ENCODE measurements at places on chromosomes 4 and X. TPM values are rescaled to one million over a fixed set of nuclear protein-coding genes. Genes with fewer than 3 reads are reported as not detected.

DNA sequence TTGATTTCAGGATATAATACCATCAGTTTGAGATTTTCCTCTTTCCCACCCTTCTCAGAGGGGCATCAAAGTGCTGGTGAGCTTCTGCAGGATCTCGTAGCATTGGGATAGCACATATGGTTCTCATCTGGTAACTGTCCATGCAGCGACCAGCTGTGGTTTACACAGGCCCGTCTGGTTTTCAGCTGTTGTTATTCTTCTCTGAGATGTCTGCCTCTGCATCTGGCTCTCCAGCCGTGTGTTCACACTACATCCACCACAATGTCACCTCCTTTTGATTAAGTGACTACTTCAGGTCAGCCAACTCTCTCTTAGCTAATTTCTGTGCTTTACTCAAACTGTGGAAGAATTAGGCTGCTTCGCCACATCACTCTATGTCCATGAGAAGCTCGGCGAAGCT lies 676.7 kb upstream of the TENM3 start:
- DNase-seq, result peak; percentile 39

DNA sequence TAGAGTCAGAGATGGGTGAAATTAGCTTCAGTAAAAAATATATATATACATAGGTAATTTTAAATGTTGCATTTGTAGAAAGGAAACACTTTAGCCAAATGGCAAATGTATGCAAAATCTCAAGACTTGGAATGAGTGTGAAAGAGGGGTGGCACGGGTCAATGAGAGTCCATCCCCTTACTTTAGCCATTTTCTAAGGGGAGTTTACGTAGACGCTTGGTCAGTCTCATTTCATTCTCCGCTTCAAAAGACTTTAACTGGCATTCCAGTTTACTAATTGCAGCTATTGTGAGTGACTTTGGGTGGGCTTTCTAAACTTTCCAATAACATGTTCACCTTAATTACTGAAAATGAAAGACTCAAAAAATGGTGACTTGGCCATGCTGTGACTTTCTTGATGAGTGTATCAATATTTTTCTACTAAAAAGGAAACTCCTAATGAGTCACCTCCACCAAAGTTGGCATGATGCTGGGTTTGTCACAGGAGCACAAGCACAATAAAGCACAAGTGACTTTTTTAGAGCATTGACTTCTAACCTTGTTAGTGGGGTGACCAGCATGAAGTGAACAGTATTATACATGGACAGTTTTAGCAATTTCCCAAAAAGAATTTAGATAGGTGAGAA lies 356.0 kb upstream of the RASGEF1B start:
- no peak for DNase-seq

- DNase-seq, result peak; percentile 12
These were observed 30.1 kb upstream of the HGFAC start for GRCh38 chr4:3411676-3412075.

GRCh38 chrX:12583543-12583942 lies 207.7 kb upstream of the PRPS2 start:
- DNase-seq, result no peak

DNA sequence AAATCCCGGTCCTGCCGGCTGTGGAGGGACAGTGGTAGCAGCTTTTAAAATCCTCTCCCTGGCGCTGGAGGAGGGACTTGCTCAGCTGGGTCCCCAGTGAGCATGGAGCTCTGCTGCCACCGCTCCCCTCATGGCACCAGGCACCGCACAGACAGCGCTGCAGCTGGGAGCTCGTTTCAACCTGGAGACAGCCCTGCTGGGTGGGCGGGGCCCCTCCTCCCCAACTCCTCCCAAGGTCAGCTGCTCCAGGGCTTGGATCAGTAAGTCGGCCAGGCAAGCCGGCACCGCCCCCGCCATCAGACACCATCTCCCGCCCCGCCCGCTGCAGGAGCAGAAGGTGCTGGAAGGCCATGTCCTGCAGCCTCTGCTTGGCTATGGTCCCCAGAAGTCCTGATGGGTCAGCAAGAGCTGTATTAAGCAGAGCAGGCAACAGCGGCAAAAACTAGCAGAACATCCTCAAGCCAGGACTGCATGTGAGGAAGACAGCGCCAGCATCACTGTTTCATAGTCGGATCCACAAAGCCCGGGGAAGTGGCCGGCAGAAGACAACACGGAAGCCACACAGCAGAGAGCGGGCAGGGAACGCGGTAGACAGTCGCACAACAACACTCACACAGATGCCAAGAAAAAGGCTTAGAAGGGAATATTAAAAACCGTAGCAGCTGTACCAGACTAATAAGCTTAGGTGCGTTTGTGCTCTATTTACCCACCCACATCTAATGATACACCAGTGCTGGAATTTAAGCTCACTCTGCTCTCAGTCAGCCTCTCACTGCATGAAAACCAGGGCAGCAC lies 16.2 kb downstream of the ZFYVE28 start:
- peak; percentile 60 for DNase-seq

NCAPG gene
- 6.0 TPM for total RNA-seq

STK26 gene
- total RNA-seq, result 1.7 TPM

SH3D19 gene
- 4.9 TPM for total RNA-seq

GRCh38 chrX:22081475-22082092 lies 49.5 kb downstream of the PHEX start:
- peak; percentile 68 for DNase-seq

GRCh38 chr4:100100985-100101384 lies 89.3 kb downstream of the DDIT4L start:
- no peak for DNase-seq

GRCh38 chrX:113399506-113400192 lies 559.0 kb upstream of the AMOT start:
- no peak for DNase-seq

USP17L26 gene
- total RNA-seq, result not detected

DNA sequence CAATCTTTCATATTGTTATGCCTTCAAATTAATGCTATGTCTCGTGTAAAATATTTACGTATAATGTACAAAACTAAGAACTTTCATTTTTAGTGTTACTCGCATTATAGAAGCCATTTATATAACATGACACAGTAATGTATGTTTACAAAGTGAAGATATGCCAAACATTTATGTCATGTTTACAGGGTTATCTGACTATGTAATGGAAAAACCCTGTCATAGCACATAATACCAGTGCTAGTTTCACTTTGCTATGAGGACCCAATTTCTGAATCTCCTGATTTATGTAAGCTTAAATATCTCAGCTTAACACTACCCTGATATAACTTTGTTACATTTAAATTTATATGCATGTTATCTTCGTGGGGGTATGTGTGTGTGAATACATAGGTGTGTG lies 233.1 kb downstream of the FAT4 start:
- DNase-seq, result no peak

CPE gene
- 253 TPM for total RNA-seq

GRCh38 chrX:129769467-129770154 lies 10.1 kb upstream of the SASH3 start:
- no peak for DNase-seq

GAGE12H gene
- not detected for total RNA-seq

CTPS2 gene
- 29.0 TPM for total RNA-seq

DNA sequence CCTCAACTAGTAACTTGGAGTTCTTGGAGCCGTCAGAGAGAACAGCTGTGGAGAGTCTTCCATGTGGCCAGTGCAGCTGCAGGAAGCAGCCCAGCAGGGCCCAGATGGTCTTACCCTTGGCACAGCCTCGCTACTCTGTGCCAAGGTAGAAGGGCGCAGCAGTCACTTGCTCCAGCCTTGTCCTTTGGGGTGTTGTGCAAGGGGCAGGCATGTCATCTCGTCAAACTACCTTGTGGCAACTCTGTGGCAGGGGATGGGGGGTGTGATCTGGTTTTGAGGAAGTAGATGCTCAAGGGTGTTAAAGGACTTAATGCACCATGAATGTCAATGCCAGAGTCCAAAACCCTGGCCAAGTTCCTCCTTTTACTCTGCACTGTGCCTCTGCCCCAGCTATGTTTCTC lies 34.2 kb upstream of the TBC1D14 start:
- DNase-seq, result no peak

GRCh38 chr4:145954924-145955339 lies 16.3 kb upstream of the ZNF827 start:
- DNase-seq, result no peak

GRCh38 chrX:53047228-53047627 lies 1.4 kb upstream of the GPR173 start:
- peak; percentile 17 for DNase-seq

TMPRSS11A gene
- total RNA-seq, result not detected

MAGEA10 gene
- total RNA-seq, result not detected

STAP1 gene
- total RNA-seq, result not detected

ARR3 gene
- total RNA-seq, result not detected

TEX13C gene
- not detected for total RNA-seq

- DNase-seq, result no peak
These were observed 224.1 kb downstream of the KLHL13 start for GRCh38 chrX:117892469-117892868.

- no peak for DNase-seq
These were observed 48.6 kb downstream of the CDS1 start for GRCh38 chr4:84631573-84631972.

DNA sequence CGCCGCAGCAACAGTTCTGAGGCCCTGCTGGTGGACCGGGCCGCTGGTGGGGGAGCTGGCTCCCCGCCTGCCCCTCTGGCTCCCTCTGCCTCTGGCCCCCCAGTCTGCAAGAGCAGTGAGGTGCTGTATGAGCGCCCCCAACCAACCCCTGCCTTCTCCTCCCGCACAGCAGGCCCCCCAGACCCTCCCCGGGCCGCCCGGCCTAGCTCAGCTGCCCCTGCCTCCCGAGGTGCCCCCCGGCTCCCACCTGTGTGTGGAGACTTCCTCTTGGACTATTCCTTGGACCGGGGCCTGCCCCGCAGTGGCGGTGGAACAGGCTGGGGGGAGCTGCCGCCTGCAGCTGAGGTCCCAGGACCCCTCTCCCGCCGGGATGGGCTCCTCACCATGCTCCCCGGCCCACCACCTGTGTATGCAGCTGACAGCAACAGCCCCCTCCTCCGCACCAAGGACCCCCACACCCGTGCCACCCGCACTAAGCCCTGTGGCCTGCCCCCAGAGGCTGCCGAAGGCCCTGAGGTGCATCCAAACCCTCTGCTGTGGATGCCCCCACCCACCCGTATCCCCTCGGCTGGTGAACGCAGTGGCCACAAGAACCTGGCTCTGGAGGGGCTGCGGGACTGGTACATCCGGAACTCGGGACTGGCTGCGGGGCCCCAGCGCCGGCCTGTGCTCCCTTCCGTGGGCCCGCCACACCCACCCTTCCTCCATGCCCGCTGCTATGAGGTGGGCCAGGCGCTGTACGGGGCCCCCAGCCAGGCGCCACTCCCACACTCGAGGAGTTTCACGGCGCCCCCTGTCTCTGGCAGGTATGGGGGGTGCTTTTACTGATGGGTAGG lies 6.3 kb downstream of the PRAF2 start:
- no peak for DNase-seq

DNA sequence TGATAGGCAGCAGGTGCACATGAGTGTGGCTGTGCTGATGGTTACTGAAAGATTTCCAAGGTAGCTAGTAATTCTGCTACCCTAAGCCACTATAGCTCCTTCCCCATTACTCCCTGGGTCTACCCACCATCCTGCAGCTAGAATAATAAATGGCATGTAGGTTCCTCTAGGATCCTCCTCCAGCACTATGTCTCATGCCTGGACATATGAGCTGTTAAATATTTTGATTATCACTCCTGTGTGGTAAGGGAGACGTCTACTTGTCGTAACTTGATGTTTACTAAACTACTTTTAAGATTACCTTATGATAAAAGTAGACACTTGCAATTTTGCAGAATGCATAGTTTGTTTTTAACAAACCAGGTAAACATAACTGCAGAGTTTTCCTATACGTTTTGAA lies 35.5 kb downstream of the TET2 start:
- DNase-seq, result no peak

GRPEL1 gene
- 14.0 TPM for total RNA-seq

MGAT4D gene
- total RNA-seq, result not detected

GRCh38 chr4:169249214-169249973 lies 21.4 kb downstream of the SH3RF1 start:
- no peak for DNase-seq

DNA sequence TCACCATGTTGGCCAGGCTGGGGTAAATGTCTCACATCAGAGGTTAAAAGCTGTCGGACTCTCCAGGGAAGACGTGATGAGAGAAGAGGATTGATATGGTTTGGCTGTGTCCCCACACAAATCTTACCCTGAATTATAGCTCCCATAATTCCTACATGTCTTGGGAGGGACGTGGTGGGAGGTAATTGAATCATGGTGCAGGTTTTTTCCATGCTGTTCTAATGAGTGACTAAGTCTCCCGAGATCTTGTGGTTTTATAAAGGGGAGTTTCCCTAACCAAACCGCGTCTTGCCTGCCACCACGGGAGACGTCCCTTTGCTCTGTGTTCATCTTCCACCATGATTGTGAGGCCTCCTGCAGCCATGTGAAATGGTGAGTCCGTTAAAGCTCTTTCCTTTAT lies 64.4 kb downstream of the ASMT start:
- no peak for DNase-seq

GRCh38 chr4:68272380-68272779 lies 26.9 kb upstream of the TMPRSS11B start:
- no peak for DNase-seq

NDNF gene
- total RNA-seq, result 1.3 TPM

GRCh38 chr4:6752486-6752829 lies 30.1 kb upstream of the KIAA0232 start:
- DNase-seq, result no peak

GRCh38 chr4:139587446-139587845 lies 31.4 kb upstream of the SETD7 start:
- DNase-seq, result no peak

GRCh38 chrX:87468941-87469340 lies 48.7 kb upstream of the KLHL4 start:
- no peak for DNase-seq

DNA sequence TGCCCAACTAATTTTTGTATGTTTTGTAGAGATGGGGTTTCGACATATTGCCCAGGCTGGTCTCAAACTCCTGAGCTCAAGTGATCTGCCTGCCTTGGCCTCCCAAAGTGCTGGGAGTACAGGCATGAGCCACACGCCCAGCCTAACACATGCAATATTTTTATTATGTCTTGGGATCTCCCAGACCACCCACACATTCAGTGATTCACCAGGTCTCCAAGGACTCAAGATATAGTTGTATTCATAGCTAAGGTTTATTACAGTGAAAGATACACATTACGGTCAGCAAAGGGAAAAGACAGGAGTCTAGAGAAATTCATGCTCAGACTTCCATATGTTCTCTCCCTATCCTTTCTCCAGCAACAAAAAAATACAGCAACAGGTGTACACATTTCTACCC lies 25.5 kb upstream of the FAM120C start:
- DNase-seq, result no peak

RASSF6 gene
- total RNA-seq, result not detected

HSFX1 gene
- total RNA-seq, result 1.8 TPM

PPEF2 gene
- not detected for total RNA-seq

GRCh38 chr4:183624548-183624947 lies 34.4 kb downstream of the RWDD4 start:
- DNase-seq, result no peak

TLR3 gene
- not detected for total RNA-seq

DNA sequence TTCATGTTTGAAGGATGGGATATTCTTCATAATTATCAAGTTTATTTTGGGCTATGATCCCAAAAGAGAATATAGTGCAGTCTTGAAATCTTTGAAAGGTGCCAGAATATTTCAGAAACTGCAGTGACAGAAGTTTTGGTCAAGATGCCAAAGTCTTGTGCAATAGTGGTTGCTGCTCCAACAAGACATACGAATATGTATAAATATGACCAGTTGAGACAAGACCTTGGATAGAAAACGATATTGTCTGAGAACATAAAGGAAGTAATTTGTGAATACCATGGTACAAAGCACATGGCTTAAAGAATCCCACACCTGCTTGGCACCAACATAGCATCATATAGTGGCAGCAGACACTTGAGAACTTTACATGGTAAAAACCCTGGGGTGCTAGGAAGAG lies 48.6 kb upstream of the AMELX start:
- no peak for DNase-seq

NWD2 gene
- total RNA-seq, result 0.17 TPM

Data from glutamatergic neuron (in vitro differentiated cells).